ENCODE measurements at places on chromosomes 6 and 20.

DNA sequence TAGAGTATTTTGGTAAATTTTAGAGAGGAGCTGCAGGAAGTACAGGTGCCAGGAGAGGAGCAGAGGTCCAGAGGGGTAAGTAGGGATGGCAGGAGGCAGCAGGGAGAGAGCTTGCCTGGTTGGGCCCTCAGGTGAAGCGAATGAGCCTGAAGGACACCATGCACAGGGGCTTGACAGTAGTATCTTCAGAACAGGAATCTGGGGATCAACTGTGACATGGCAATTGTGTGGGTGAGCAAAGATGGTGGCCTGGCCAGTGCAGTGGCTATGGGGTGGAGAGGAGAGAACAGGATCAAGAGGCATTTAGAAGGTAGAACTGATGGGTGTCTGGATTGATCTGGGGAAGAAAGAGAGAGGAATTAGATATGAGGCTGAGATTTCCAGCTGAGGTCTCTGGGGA, 68.7 kb upstream of the RNF24 start:
- no peak for DNase-seq

- DNase-seq: no peak
These were observed 84.6 kb downstream of the PTPN1 start for GRCh38 chr20:50594591-50595432.

GRCh38 chr6:126100386-126100785, 114.0 kb downstream of the TRMT11 start:
- no peak for DNase-seq

DNA sequence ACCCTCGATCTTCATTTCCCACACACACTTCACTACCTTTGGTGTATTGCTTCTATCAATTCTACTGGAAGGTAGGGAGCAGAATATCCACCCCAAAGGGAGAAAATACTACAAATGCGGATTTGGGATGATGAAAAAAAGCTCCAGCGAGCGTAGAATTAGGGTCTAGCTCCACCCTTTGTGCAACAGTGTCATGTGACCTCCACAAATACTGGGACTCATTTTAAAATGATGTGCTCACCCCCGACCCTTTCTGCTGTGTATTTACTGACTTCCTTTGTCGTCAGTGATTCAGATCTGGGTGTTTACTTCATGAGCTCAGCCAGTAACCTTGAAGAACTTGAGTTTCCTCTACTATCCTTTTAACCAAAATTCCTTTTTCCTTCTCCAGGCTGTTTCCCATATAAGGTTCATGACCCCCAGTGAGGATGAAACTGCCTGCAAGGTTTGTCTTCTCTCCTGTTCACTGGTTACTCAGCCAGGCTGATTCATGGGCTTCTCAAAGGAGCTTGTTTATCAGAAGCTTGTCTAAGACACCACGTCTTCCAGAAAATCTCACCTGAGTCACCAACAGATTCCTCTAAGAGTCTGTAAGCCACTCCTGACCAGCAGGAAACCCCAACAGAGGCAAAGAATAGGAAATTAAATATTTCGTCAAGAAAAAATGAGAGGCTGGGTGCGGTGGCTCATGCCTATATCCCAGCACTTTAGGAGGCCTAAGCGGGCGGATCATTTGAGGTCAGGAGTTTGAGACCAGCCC, 39.6 kb upstream of the PAX1 start:
- DNase-seq: no peak

DNA sequence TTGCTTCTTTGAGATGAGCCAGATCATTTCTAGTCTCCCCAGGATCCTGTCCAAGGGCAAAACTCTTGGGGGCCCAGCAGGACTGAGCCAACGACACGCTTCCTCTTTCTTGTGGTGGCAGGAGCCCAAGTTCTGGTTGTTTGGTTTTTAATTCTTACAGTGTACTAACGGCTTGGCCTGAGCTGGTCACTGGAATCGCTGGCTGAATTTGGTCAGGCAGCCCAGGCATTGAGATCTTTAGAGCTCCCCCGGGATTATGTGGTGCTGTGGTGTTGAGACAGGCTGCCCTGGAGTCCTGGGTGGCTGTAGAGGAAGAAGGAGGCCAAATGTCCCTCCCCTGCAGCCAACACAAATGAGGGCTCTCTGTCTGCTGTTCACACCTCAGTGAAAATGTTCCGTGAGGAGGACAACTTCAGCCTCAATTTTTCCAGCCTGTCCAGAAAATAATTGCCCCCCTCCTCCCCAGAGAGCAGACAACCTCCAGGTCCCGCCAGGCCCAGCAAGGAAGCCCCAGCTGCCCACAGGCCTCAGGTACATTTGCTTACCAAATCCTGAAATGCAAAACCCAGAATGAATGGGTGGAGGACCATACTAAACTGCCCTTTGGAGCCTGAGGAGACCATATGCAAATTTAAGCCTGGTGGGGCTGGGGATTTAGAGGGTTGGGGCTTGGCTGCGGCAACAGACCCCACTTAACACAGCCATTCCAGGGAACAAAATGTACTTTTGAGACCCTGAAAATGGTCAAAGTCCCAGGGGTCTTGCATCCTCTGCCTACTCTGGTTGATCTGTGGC, 23.6 kb downstream of the BNIP5 start:
- no peak for DNase-seq

GRCh38 chr6:120736740-120737139, 597.5 kb downstream of the TBC1D32 start:
- DNase-seq: no peak

- DNase-seq: peak; percentile 50
These were observed 15.2 kb upstream of the MCCD1 start for GRCh38 chr6:31513456-31514165.

- DNase-seq: peak; percentile 43
These were observed 21.6 kb upstream of the ENTPD6 start for GRCh38 chr20:25173886-25174308.

DNA sequence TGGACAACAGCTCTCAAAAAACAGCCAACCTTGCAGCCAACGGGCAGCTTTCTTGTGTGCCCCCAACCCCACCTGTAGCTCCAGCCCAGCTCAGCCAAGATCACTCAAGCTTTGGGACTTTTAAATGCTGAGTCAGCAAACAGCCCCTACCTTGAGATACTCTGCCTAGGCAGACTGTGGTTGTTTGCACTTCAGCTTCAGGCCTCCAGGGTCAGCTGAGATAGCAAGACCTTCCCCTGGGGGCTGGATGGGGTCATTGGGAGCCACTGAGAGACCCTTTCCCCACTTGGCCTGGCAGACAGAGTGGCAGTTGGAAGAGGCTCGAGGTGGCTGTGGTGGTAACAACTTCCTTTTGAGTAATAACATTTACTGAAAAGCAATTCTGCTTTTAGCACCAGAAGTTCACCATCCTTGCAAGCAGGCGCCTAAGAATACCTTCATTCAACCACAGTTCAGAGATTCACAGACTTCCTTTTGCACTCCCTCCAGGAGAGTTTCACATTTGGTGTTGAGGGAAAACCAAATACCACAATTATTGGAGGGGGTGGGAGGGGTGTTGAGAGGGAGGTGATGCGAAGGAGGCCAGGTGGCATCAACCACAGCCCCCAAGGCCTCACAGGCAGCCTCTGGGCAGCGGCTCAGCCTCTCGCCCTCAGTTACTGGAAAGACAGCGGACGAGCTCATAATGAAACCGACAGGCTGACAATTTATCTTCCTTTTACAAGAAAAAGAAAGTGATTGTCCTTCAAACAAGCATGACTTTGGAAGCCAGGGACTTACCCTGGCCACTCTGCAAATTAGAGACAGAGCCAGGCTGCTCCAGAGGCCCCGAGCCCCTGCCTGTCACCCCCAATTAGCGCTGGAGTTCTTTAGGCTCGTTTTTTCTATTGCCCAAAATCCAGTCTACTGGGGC, 148.1 kb downstream of the CEBPB start:
- DNase-seq: peak; percentile 85

GRCh38 chr20:44166477-44166876, 20.5 kb downstream of the JPH2 start:
- peak; percentile 99 for DNase-seq

DNA sequence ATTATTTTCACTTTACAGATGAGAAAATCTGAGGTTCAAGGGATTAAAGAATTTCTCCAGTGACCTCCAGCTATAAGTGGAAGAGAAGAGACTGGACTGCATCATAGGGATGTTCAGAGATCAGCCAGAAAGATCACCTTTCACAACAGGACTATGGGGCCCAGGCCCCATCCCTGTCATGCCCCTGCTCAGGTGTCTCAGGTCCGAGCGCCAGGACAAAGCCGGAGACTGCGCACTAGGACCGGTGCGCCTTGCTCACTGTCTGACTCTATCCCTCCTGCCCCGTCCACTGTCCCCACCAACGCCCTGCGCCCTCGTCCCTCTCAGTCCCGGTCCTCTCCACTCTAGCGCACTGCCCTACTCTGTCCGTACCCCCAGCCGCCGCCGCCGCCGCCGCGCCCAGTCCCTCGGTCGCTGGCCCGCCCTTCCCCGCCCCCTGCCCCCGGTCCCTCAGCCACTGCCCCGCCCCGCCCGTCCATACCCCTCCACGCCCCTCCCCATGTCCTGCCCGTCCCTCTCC, 521 bp upstream of the RAD21L1 start:
- DNase-seq: peak; percentile 80

- DNase-seq: no peak
These were observed 59.5 kb downstream of the PRND start for GRCh38 chr20:4781211-4781610.

DNA sequence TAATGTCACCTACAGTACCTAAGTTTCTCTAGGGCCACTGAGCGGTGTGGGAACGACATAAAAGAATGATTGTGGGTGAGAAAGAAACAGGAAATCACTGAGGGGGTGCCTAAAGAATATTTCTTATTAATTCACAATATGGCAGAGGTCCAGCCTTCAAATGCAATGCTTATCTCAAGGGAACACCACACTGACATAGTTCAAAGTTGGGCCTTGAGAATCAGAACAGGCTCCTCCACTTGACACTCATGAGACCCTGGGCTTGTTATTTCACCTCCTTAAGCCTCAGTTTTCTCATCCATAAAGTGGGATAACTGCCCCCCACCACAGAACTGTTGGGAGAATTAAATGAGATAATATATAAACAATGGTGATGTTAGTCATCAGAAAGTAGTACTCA, 40.4 kb upstream of the ARHGAP18 start:
- no peak for DNase-seq

GRCh38 chr20:41150664-41151063, 13.3 kb downstream of the PLCG1 start:
- no peak for DNase-seq

DNA sequence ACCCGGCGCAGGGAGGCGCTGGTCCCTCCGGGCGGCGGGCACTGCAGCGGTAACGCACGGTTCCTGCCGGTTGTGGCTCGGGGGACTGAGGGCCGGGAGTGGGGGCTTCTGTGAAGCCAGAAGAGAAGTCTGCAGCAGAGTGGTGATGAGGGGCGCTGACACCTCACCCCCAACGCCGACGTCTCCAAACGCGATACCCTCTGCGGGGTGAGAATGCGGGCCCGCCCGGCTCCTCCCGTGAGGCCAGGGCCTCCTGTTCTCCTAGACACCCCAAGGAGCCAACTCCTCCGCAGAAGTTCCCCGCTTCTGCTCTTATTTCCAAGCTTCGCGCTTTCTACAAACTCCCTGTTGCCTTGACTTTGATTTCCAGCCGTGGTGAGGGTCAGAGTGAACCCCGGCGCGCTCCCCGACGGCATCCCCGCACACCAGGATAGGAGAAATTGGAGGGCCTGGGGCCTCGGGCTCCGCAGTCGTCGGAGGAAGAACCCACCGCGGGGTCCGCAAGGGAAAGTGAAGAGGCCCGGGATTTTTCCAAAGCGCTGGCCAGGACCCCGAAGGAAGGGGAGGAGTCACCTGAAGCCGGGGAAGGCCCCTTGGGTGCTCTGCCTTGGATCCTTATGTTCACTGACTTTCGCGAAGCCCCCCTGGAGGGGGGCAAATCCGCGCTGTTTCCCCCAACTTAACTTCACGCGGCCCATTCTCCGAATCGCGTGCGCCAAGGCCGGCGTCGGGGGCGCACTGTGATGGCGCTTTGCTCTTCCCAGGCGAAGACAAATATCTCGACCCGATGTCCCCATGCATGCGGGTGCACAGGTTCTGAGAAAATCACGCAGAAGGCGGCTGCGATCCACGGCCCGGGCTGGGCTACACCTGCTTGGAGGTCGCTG, 3.1 kb upstream of the INSM1 start:
- DNase-seq: no peak

DNA sequence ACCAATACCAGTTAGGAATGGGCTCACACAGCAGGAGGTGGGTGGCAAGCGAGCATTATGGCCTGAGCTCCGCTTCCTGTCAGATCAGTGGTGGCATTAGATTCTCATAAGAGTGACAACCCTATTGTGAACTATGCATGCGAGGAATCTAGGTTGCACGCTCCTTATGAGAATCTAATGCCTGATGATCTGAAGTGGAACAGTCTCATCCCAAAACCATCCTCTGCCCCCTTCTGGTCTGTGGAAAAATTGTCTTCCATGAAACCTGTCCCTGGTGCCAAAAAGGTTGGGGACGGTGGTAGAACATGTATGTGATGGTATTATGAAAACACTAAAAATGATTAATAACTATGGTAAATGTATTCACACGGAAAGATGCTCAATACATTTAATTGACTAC, 99.7 kb upstream of the HIVEP1 start:
- DNase-seq: peak; percentile 33

- DNase-seq: no peak
These were observed 23.8 kb downstream of the TFAP2B start for GRCh38 chr6:50842446-50842845.

GRCh38 chr20:33858666-33859065, 47.5 kb downstream of the CHMP4B start:
- DNase-seq: no peak

GRCh38 chr6:116170358-116171057, 44.6 kb upstream of the COL10A1 start:
- DNase-seq: no peak

- no peak for DNase-seq
These were observed 11.2 kb downstream of the GCNT2 start for GRCh38 chr6:10532392-10532791.

- DNase-seq: no peak
These were observed 53.1 kb upstream of the ARMC2 start for GRCh38 chr6:108795122-108795521.

Data from RPMI7951 (cell line).